Airway epithelial cell (primary cell): ENCODE measurements at places on chromosomes 16 and 17. TPM values are rescaled to one million over a fixed set of nuclear protein-coding genes. Genes with fewer than 3 reads are reported as not detected.

CDH13 gene
- total RNA-seq, result 25.1 and 28.4 TPM in 2 replicates

HBA1 gene
- 0.99 TPM in 1 of 2 replicates, not detected in the other for total RNA-seq

VEZF1 gene
- 12.9 and 32.0 TPM in 2 replicates for total RNA-seq

SLC38A8 gene
- not detected in 2 replicates for total RNA-seq
